ENCODE measurements at places on chromosomes 12 and 14.

DNA sequence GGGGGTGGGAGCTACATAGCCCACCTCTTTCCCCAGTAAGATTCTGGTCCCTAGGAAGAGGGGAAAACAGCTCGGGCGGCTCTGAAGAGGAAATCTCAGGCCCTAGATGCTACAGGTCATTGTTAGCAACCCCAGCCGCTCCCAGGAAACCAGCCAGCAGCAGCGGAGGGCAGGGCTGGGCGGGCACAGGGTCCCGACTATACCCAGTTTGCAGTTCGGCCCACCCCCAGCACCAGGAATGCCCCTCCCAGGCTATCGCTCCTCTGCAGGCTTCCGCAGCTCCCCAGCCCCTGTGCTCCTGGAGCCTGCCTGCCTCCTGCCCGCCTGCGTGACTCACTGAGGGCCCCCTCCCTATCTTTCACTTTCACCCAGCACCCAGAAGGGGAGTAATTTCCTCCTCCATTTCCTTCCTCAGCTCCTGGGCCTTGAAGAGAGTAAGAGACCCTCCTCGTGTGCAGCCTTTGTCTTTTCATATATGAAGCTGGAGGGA, 27.2 kb upstream of the PNMA1 start:
- peak; percentile 73 for DNase-seq

- DNase-seq, result peak; percentile 41
Observed at GRCh38 chr14:60723116-60723906, 840 bp downstream of the SIX4 start.

DNA sequence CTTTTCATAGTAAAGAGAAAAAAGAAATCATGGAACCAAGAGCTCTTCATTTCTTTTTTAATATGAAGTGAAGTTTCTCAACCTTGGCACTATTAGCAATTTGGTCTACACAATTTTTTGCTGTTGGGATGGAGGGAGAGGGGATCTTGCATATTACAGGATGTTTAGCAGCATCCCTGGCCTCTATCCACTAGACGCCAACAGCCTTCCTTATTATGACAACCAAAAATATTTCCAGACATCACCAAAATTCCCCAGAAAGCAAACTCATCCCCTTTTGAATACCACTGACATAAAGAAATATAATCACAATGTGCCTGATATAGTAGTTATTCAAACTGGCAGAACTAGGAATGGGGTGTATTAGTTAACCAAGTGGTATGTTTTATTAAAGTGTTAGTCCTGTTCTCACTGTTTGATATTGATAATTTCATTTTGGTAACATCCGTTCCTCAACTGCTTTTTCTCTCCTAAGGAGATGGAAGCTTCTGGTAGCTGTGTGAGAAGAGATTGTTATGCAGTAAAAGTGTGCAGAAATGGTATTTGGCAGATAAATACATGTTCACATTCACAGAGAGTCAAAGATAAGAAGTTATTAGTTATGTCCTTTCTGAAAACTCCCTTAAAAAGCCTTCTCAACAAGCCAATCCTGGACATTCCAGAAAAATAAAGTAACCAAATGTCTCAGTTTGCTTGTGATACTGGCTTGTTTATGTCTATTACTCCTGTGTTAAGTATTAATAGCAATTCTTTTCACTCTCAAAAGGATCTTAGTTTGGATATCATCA, 699.9 kb downstream of the C12orf50 start:
- DNase-seq, result no peak

GRCh38 chr14:68476212-68477109, 316.4 kb downstream of the ZFP36L1 start:
- DNase-seq, result no peak

GRCh38 chr12:131050463-131051154, 96.9 kb downstream of the ADGRD1 start:
- no peak for DNase-seq

- DNase-seq, result no peak
Observed at GRCh38 chr12:108253540-108253939, 85.6 kb downstream of the CMKLR1 start.

DNA sequence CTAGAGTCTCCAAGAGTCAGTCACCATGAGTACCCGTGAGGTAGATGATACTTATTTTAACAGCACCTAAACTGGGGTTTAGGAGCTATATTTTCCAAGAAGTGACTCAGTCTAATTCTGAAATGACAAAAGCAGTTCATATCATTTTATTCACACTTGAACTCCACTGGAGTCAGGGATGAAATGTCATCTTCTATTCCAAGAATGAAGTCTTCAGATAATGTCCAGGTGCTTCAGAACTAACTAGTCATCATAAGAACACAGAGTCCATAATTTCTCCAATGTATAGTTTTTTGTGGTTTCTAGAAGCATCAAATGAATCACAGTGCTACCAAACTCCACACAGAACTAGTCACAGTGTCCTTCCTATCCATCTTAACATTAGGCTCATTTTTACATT, 13.3 kb downstream of the DNM1L start:
- no peak for DNase-seq

DNA sequence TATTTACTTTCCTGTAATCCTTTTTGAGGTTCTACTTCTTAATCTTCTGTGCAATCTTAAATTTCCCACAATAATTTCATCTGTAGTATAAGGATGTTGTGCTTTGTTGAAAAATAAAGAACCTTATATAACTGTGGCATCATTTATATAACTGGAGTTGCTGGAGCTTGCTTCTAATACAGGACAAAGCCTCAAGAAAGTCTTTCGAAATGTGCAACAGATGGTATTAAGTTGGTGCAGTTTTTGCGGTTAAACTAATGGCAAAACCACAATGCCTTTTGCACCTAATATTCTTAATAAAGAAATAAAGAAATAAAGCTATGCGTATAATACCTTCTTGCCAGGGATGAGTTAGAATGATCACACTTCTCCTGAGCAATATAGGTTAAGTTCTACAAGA, 180.0 kb downstream of the KITLG start:
- DNase-seq, result no peak

GRCh38 chr14:63448841-63449240, 94.3 kb downstream of the PPP2R5E start:
- no peak for DNase-seq

GRCh38 chr14:74846168-74846567, 29.8 kb downstream of the PROX2 start:
- DNase-seq, result no peak

DNA sequence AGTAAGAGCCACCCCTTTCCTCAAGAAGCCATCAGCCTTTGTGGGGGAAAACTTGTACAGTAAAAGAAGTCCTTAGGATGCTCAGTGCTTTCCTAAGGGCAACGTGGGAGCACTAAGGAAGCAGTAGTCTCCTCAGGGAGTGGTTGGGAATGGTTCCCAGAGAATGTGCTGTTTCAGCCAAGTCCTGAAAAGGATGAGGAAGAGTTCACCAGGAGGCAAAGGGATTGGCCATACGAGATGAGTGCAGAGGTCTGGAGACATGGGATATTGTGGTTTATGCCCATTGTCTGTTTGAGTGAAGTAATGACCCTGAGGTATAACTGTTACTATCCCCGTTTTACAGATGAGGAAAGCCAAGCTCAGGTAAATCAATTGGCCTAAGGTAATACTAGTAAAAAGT, 86.0 kb upstream of the ATF1 start:
- DNase-seq, result no peak

DNA sequence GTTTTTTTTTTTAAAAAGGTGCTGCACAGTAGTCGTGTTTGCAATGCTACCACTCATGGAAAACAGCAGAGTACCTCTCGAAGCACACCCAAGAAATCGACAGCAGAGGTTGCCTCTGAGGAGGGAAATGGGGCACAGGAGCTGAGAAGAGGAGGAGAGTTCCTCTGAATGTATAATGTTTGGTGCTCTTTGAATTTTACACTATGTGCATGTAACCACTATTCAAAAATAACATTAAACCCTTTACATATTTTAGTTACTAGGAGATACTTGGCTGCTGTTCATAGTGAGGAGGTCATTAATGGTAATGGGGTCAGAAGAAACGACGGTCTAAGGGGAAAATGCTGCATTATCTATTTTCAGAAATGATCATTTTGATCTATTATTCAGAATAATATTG, 129.4 kb upstream of the CLEC14A start:
- DNase-seq, result no peak

GRCh38 chr12:53298164-53298563, 1.3 kb upstream of the MYG1 start:
- no peak for DNase-seq

- DNase-seq, result peak; percentile 61
Observed at GRCh38 chr14:61322799-61323290, 1.5 kb downstream of the PRKCH start.

DNA sequence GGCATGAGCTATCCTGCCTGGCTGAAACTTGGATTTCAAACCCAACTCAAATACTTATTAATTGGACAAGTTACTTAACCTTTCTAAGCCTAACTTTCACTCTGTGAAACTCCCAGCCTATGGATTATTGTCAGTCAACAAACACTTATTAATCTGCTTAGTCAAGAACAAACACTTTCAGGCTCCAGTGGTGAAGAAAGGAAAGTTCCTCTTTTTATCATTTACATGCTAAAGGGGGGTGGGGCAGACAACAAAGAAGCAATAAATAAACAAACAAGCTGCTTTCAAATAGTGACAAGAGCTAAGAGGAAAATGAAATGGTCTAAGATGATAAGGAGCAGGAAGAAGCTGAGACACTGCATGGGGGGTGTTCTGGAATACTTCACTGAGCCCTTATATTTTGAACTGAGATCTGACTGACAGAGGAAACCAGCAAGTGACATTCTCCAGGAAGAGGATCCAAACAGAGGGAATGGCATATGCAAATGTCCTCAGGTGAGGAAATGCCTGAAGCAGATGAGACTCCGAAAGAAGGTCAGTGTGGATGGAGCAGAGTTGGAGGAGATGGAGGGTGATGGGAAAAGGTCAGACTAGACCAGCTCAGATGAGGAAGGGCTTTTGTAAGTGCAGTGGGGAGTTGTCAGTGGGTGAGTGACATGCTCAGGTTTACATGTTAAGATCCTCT, 259.6 kb downstream of the ITPR2 start:
- DNase-seq, result no peak

- DNase-seq, result no peak
Observed at GRCh38 chr12:29509503-29509902, 12.0 kb upstream of the OVCH1 start.

GRCh38 chr12:116370004-116370404, 92.5 kb upstream of the MED13L start:
- no peak for DNase-seq

- DNase-seq, result no peak
Observed at GRCh38 chr12:45223868-45224267, 8.0 kb downstream of the ANO6 start.

DNA sequence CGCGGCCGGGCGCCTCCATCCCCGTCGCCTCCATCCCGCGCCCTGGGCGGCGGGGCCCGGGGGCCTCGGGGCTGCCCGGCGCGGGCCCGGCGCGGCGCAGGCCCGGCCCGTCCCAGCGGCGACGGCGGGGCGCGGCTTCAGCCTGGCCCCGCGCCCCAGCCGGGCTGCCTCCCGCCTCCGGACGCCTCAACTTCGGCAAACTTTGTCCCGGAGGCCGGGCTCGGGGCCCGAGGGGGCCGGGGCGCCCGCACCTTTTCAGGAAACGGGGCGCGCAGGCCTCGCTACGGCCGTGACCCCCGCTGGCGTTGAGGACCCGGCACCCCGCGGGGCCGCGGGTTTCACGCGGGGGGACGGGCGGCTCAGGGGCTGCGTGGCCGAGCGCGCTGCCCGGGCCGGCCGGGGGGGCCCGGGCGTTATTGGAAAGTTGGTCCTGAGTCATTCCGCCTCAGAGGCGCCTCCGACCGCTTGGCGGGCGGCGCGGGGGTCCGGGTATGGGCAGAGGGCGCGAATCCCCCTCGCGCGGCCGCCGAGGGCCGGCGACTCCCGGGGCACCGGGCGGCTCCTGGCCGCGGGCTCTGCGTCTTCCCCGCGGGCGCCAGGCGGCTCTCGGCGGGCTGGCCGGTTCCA, 575 bp downstream of the TRAF3 start:
- DNase-seq, result no peak

GRCh38 chr12:14390870-14391530, 25.5 kb downstream of the ATF7IP start:
- no peak for DNase-seq

DNA sequence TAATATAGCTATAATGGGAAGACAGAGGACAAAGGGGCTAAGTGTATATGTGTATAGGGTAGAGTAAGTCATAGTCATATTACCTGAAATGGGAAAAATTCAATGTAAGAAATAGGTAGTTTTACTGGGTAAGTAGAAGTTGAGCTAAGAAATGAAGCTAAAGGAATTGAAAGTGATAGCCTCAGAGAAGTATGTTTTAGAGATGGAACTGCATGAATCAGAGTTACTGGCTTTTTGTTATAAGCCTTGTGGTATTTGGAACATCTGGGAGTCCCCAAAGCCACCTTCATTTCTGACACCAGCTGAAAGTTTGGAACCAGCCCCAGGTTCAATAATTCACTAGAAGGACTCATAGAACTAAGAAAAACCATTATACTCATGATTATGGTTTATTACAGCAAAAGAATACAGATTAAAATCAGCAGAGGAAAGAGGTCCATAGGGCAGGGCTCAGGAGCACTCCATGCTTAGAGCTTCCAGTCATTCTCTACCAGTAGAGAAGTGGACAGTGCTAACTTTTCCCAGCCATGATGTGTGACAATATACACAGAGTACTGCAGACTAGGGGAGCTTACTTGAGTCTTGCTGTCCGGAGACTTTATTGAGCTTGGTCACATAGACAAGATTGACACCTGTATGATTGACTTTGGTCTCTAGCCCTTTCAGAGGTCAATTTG, 9.8 kb upstream of the IFNG start:
- no peak for DNase-seq

- DNase-seq, result no peak
Observed at GRCh38 chr12:9773216-9773877, 12.6 kb upstream of the CD69 start.

GRCh38 chr14:101595887-101596721, 34.8 kb downstream of the DIO3 start:
- peak; percentile 39 for DNase-seq

- peak; percentile 48 for DNase-seq
Observed at GRCh38 chr14:74425525-74426201, 347 bp downstream of the SYNDIG1L start.

DNA sequence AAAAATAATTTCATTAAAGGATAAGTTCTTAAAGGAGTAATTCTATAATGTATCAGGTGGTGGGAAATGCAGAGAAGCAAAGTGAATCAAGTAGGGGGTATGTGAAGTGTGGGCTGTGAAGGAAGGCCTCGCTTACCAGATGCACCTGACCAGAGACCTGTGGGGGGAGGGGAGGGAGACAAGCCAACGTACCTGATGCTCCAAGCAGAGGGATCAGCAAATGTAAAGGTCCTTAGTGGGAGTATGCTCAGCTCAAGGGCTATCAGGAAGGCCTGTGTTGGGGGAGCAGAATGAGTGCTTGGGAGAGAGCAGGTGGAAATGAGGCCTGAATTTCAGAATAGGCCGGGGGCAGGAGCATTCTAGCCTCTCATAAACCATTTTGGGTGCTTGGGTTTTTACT, 57.1 kb downstream of the ANO4 start:
- DNase-seq, result no peak

- peak; percentile 11 for DNase-seq
Observed at GRCh38 chr12:74111688-74112360, 425.8 kb upstream of the ATXN7L3B start.
